ENCODE measurements at places on chromosomes 2 and 18.

DNA sequence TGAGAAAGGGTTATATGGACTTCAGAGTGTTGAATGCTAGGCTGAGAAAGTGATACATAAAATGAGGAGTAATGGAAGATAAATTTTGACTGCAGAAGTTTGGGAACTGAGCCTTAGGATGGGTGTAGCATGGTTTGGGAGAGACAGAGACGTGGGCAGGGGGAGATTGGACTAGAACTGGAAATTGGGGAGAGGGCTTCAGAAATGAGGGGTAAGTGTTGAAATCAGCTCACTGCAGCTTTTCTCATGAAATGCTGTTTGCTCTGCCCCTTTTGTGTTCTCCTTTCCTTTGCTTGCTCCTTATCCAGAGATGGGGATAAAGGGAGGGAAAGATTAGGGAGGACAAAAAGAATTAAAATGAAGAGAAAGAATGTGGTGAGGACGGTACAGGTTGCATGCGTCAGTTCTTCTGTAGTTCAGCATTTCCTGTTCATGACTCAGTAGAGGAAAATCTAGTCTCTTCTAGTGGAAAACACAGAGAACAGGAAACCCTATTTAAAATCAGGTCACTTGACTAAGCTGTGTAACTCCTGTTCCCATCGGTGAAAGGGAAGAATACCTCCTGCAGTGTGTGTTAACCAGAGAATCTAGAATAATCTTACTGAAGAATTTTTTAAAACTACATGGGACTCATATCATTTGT lies 105.6 kb downstream of the CRIM1 start:
- no peak for DNase-seq

- no peak for DNase-seq
Observed at GRCh38 chr2:143357966-143358365, 228.7 kb downstream of the ARHGAP15 start.

- peak; percentile 41 for DNase-seq
Observed at GRCh38 chr18:924987-925386, 20.3 kb downstream of the ADCYAP1 start.

DNA sequence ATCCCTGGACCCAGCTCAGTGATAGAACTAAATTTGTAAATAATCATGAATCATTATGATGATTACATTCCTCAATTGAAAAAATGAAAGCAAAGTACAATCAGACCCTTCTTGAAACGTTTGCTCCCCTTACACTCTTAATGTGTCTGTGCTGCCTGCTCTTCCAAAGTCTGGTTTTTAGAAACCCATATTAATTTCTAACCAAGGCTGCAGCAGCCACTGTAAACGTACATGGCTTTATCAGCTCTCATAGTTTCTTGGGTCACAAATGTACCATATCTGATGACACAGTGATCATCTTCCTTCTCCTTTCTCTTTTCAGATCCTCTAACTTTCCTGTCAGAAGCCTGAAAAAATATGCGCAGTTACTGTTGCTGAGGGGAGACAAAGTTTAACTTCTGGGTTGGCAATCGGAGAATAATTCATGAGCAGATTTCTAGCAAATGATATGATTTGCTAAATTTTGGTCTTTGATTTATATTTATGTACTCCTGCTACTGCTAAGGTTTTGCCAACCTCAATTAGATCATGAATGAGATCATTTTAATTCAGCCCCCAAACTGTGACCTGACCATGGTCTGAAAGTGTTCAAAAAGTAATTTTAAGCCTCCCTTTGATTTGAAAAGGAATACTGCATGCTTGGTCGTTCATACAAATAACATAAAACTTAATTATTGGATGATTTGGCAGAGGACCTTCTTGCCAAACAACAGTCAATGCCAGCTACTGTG lies 12.3 kb downstream of the ZEB2 start:
- no peak for DNase-seq

DNA sequence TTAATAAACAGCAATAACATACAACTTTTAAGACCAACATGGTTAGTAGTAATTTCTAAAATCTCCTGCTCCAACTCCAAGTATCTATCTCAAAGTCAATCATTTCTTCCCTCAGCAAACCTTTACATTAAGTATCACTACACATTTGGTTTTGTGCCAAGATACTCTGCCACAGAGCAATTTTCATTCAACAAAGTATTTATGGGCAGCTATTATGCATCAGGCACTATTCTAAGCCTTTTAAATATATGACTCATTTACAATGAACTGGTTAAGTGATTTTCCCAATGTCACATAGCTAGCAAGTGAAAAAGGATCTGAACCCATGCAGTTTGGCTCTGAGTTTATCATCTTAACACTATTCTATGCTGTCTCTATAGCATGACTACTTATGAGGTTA lies 264.3 kb downstream of the NOL4 start:
- no peak for DNase-seq

GRCh38 chr18:9946831-9947230 lies 33.0 kb downstream of the VAPA start:
- no peak for DNase-seq

DNA sequence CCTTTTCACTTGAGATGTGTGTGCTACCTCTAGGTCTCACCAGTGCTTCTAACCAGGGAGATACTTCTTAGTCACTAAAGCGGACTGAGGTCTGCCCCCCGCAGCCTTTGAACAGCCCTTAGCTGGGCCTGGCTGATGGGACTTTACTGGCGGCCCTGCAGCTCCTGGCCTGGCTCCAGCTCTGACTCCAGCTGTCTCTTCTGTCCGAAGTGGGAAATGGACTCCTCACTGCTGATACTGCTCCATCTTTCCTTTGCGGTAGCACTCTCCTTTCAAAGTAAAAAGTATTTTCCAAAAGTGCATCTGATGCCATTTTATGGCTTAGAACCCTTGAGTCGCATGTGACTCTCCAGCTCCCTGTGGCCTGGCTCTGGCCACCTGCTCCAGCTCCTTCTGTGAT lies 64.5 kb downstream of the ATP9B start:
- DNase-seq, result no peak

GRCh38 chr2:214881647-214882202 lies 72.2 kb upstream of the BARD1 start:
- DNase-seq, result peak; percentile 1
